ENCODE measurements at places on chromosomes 6 and 20.

- DNase-seq: peak; percentile 39
These were observed 6.4 kb upstream of the TAF8 start for GRCh38 chr6:42043787-42044475.

DNA sequence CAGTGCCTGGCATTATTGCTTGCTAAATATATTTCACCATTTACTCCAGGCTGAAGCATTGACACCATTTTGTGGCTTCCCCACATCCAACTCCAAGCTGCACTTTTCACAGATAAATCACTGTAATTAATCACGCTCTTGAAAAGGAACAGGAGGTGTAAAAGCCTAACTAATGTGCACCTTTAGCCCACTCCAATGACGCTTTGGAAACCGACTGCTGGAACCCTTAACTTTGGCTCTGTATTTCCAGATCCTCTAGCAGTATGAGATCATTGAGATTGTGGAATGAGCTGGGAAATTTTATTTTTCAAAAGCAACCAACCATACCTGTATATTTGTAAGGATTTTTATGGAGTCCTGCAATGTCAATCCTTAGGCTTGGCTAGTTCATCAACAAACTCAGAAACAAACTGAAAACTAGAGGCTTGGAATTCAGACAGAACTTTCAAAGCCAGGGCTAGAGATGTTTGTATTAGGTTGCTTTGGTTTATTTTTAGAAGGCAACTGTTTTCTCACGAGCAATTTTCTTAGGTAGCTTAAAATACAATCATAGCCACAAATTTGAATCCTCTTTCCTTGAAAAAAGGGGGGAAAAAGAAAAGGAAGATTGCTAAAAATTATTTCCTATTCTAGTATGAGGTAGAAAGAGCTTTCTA lies 52.8 kb upstream of the UTRN start:
- DNase-seq: no peak

- DNase-seq: no peak
These were observed 57.6 kb downstream of the PLCB4 start for GRCh38 chr20:9126527-9126926.

DNA sequence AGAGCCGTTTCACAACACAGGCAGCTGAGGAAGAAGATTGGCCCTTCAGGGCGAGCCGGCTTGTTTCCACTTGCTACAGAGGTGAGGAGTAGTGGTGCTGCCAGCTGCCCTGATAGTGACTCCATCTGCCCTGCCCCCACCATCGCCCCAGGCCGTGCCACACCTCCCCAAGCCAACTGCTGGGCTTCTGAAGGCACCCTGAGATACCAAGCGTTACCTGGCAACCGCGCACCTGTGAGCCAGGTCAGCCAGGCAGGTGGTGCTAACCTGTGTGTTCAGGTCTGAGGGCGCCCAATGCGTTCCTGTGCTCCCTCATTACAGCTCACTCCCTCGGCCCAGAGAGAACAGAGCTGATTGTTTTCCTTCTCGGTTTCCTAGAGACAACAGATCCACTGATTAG lies 299.1 kb upstream of the ID4 start:
- DNase-seq: no peak

GRCh38 chr6:16684195-16684689 lies 77.0 kb downstream of the ATXN1 start:
- no peak for DNase-seq

- DNase-seq: no peak
These were observed 27.9 kb upstream of the TMEM217 start for GRCh38 chr6:37285861-37286311.

DNA sequence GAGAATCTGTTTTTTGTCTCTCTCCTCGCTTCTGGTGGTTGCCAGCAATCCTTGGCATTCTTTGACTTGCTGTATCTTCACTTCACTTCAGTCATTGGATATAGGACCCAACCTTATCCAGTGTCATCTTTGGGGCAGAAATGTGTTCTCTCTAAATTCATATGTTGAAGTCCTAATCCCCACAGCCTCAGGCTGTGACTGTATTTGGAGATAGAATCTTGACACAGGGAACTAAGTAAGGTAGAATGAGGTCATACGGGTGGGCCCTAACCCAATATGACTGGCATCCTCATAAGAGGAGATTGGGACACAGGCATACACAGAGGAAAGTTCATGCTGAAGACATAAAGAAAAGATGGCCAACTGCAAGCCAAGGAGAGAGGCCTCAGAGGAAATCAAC lies 51.9 kb upstream of the TPD52L1 start:
- DNase-seq: no peak

DNA sequence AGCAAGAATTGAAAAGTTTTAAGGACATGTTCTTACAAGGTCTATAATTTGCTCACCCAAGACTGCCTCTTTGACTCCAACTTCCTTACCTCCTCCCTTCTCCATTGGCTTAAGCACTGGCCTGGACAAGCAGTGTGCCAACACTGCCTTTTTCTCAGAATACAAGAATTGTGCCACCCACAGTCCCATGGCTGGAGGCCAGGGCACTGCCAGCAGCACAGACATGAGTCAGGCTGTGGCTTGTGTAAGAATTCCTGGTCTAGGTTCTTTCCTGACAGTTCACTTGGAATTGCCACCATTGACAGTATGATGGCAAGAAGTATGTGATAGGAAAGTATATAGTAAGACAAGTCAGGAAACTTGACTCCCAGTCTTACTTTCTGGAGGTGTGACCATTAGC lies 202.7 kb upstream of the MARCKS start:
- DNase-seq: peak; percentile 57

GRCh38 chr6:24122139-24122538 lies 3.9 kb upstream of the NRSN1 start:
- DNase-seq: no peak

GRCh38 chr20:46049815-46050214 lies 20.8 kb downstream of the SLC12A5 start:
- no peak for DNase-seq

- DNase-seq: no peak
These were observed 20.5 kb downstream of the PTCHD4 start for GRCh38 chr6:48090546-48090945.

DNA sequence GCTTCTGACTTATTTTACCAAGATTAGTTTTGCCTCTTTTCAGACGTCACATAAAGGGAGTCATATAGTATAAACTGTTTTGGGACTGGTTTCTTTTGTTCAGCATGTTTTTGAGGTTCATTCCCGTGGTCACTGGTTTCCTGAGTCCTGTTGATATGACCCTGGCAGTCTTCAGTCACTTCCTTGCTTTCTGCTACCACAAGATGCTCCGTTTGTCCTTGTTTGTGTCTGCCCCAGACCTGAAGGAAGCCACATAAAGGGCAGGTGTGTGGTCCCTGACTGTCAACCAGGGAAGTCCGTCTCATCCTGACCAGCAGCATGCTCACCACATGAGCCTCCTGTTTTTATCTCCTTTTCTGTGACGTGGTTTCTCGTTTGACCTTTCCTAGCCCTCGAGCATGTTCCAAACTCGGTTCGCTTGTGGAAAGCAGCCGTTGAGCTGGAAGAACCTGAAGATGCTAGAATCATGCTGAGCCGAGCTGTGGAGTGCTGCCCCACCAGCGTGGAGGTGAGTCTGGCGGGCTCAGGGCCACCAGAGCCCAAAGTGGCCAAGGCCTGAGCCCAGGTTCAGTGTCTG lies 26.1 kb upstream of the C20orf204 start:
- no peak for DNase-seq

DNA sequence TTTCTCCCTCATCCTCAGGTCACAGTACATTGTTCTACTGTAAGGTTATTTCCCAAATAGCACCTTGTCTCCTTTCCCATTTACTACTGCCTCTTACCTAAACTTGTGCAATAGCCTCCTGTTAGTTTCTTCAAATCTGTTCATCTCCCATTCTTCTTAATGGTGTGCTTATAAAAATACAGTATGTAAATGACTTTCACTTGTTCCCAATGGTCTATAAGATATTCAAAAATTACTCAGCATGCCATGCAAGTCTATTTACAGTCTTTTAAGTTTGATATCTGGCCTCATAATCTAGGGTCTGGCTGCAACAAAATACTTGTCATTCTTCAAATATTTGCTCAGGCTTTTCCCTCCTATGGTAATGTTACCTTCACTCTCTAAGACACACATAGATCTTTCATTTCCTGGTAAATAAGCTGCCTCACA lies 31.5 kb upstream of the RHAG start:
- no peak for DNase-seq

Data from HS-5 (cell line).